ENCODE measurements at places on chromosomes 1 and 21.
A peak's percentile ranks its signal among the peaks of the same experiment; 100 is the strongest.

- no peak for DNase-seq
These were observed 39.9 kb downstream of the DIRAS3 start for GRCh38 chr1:68010543-68010942.

GRCh38 chr1:169624122-169624521 lies 5.8 kb downstream of the SELP start:
- no peak for DNase-seq

DNA sequence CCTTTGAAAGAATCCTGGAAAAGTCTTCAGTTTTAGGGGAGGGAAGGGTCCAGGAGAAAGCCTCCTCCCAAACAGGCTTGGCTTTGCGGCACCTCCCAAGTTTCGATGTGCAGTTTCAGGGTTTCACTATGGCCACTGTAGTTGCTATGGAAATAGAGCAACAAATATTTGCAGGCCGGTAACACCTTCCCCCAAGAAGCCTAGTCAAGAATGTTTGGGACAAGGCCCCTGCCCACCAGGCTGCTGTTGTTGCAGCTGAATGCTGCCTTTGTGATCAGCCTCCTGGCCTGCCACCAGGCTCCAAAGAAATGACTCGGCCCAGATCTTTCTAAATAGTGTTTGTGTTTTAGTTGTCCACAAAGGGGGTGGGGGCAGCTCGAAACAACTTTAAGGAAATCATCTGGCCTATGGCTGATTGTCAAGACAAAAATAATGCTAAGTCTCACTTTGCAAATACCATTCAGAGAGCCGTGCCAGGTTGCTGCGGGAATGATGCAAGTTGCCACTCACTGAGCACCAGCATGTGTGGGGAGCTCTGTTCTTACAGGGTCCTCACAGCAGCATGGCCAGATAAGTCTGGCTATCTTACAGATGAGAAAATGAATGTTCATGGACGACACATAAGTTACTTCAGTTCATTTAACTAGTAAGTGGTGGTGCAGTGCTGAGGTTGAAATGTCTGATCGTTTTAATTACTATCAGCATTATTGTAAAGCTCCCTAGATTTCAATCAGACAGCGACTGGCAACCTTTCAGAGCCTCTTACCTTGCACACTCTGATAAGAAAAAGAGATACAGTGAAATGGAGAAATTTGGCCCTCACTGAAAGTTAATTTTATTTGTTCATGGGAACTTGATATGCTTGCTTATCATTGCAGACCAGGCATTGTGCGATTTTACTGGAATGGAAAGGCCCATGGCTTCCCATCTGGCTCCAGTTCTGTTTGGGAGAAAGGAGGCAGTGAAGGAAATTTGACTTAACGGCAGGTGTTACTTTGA lies 91.2 kb upstream of the JUN start:
- peak; percentile 63 for DNase-seq

- no peak for DNase-seq
These were observed 244.7 kb downstream of the SIPA1L2 start for GRCh38 chr1:232385221-232385620.

DNA sequence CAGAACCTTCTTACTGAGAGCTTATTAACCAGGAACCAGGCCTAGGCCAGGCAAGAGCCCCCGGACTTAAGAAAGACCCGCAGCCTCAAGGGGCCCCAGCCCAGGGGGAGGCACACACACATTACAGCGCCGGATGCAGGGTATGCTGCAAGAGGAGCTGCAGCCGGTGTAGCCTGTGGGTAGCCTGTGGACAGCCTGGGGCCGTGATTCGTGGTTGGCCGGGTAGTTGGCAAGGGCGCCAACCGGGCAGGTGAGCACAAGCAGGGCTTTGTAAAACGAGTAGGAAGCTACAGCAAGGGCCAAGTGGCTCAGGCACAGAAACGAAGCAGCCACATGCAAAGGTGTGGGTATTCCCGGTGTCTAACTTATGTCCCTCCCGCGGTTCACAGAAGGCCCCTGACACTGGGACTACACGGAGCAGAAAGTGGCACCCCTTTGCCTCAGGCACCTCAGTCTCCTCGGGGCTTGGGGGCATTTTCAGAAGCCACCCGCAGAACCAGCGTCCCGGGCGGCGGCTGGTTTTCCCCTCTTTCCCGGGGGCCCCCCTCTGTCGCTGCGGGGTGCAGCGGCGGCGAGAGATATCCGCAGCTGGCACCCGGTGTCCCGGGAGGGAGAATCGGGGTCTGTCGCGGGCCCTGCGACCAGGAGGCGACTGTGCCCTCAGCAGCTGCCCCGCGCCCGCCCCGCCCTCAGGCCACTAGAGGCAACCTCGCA lies 40.8 kb downstream of the KIAA1614 start:
- no peak for DNase-seq

- no peak for DNase-seq
These were observed 9.1 kb upstream of the SPRR4 start for GRCh38 chr1:152961226-152961891.

- DNase-seq: no peak
These were observed 104.3 kb downstream of the NPHP4 start for GRCh38 chr1:5887971-5888361.

DNA sequence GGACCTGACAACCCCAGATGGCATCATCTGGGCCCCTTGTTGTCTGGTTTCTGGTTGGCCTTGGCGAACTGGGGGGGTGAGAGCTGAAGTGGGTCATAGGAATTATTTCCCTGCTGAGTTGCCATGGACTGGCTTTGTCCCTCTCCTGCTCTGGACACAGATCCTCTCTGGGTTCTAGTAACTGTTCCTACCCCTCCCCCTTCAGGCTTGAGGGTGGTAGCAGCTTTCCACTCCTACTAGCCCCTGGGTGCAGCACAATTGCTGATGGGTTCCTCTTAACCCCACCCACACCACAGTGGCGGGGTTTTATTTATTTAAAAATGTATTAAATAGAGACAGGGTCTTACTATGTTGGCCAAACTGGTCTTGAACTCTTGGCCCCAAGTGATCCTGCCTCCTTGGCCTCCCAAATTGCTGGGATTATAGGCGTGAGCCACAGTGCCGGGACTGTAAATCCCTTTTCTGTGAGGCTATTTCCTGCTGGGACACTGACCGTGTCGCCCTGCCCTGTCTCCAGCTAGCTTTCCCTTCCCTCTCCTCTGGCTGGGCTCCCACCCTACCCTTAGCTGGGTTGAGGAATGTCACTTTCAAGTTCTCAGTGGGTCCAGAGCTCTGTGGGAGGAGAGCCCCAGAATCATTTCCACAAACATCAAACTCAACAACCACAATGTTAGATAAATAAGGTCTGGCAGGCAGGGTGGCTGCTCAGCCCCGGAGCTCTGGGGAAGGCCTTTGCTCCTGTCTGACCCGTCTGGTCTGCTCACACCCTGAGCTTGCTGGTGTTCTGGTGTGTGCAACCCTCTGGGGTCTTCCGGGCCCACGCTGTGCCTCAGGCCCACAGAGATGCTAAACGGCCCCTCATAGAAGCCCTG lies 112.7 kb upstream of the WNT4 start:
- DNase-seq: no peak

DNA sequence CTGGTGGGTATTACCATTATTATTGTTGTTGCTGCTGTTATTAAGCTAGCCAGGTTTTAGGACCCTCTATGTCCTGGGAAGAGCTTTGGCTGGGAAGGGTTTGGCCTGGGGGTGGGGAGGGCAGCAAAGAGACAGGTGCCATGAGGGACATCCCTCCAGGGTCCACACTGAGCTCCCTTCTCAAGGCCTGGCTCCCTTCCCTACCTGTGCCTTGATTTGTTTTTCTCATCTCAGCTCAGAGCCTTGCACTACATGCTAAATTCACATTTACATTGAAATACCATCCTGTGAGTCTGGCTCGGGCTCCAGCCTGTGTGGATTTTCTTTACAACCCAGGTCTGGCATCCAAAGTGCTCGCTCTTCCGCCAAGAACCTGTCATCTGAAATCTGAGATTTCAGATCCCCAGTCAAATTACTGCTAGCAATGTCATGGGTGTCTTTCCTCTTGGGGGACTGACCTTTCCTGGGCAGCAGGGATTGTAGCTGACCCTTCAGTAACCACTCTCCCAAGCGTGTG lies 536.3 kb downstream of the PTPRU start:
- DNase-seq: no peak

- no peak for DNase-seq
These were observed 240.6 kb downstream of the PTBP2 start for GRCh38 chr1:96962216-96962615.

- no peak for DNase-seq
These were observed 554.6 kb upstream of the NCAM2 start for GRCh38 chr21:20443558-20444155.

- no peak for DNase-seq
These were observed 12.0 kb downstream of the EGLN1 start for GRCh38 chr1:231410036-231410612.

GRCh38 chr1:211616231-211616964 lies 37.4 kb upstream of the SLC30A1 start:
- no peak for DNase-seq

DNA sequence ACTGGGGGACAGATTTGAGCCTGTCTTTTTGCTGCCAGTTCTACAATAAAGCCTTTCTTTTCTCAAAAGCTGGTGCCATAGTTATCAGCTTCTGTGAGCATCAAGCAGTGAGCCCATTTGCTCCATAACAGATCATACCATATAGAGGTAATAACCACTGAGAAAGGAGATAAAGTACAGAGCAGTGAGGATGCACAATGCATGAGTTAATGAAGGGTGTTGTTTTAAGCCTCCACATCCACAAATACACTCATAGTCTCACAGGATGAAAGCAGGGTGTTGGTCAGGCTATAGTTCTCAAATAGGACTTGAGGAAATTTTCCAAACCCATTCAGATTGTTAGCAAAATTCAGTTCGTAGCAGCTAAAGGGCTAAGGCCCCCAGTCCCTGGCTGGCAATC lies 25.6 kb upstream of the SLC35A3 start:
- no peak for DNase-seq

DNA sequence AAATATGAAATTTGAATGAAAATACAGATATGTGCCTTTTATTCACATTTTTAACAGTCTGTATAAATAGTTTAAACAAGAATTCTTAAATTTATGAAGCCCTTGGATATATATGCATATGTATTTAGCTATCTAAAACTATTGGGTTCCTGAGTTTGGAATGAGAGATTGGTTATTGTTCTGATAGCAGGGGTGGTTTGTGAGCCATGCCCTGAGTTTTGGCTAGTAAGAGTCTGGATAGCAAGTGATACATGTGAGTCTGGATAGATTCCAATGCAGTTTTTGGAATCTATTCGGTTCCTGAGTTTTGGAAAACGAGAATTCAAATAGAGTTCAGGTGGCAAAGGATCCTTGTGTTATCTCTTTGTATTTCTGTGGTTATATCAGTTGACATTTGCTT lies 2.8 kb downstream of the MAN1A2 start:
- DNase-seq: no peak

GRCh38 chr21:33514229-33514628 lies 22.7 kb upstream of the DNAJC28 start:
- DNase-seq: peak; percentile 5

DNA sequence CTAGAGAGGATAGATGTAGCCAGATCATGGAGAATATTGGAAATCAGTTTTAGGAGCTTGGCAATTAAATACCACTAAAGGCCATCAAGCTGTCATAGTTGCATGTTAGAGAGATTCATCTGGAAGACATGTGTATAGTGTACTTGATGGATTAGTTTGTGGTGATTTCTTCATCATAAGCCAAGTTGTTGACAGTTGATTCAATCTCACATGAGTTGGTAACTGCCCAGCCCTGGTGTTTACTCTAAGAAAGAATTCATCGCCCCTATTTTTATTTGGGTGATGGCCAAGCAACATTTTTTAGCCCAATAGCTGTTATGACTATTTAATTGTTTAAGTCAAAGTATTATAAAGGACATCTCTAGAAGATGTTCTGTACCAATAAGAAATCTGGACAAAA lies 737.6 kb downstream of the PLA2G4A start:
- no peak for DNase-seq

GRCh38 chr1:187715483-187715882 lies 886.7 kb downstream of the PLA2G4A start:
- no peak for DNase-seq

- DNase-seq: no peak
These were observed 780 bp downstream of the YTHDF2 start for GRCh38 chr1:28737307-28738132.

- DNase-seq: peak; percentile 84
These were observed 29.1 kb upstream of the C21orf91 start for GRCh38 chr21:17848228-17848627.

DNA sequence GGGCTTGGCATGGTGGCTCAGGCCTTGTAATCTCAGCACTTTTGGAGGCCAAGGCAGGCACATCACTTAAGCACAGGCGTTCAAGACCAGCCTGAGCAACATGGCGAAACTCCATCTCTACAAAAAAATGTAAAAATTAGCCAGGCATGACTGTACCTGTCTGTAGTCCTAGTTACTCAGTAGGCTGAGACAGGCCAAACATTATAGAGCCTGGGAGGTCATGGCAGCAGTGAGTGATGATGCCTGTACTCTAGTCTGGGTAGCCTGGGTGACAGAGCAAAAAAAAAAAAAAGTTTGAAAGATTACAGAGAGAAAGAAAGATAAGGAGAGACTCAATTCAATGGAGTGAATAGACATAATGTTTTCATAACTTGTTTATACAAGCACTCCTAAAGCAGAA lies 556.5 kb upstream of the BRINP3 start:
- DNase-seq: no peak

DNA sequence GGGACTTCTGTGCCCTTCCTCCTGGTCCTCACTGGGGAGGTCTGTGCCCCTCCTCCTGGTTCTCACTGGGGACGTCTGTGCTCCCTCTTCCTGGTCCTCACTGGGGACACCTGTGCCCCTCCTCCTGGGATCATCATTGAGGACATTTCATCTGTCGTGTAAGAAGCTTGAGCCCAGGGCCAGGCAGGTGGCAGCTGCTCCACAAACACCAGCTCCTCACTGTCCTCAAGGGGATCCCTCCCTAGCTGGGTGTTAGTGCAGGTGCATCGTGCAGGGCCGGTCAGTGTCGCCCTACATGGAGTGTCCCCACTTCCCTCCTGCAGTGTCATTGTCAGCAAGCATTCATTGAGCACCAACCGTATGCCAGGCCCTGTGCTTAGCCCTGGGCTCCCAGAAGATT lies 312.7 kb downstream of the PTPRU start:
- no peak for DNase-seq

GRCh38 chr21:42833439-42833815 lies 45.9 kb downstream of the WDR4 start:
- no peak for DNase-seq

DNA sequence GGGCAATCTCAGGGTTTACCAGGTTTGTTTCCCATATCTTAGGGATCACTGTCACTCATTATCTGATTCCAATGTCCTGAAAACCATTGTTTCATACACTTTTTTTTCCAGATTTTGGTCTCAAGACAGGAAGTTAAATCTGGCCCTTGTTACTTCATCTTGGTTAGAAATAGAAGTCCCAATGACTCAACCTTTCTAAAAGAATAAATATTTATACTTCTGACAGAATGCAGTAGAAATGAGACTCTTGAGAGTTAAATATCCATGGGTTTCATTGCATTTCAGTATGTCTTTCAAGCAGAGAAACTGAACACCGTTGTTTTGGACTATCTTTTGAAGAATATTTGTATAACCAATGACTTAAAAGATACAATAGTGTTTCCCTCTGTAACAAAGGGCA lies 19.8 kb upstream of the VCAM1 start:
- DNase-seq: no peak

GRCh38 chr1:51878308-51878615 lies 265 bp downstream of the NRDC start:
- DNase-seq: no peak

Measured in GM04503 (cell line).